ENCODE measurements at places on chromosomes 7 and 10.

GRCh38 chr7:140656548-140657515 lies 15.9 kb upstream of the ADCK2 start:
- DNase-seq = peak; percentile 36

GRCh38 chr10:13046851-13047528 lies 45.5 kb upstream of the CCDC3 start:
- no peak for DNase-seq

GRCh38 chr7:30683816-30684215 lies 1.6 kb upstream of the CRHR2 start:
- DNase-seq = no peak

DNA sequence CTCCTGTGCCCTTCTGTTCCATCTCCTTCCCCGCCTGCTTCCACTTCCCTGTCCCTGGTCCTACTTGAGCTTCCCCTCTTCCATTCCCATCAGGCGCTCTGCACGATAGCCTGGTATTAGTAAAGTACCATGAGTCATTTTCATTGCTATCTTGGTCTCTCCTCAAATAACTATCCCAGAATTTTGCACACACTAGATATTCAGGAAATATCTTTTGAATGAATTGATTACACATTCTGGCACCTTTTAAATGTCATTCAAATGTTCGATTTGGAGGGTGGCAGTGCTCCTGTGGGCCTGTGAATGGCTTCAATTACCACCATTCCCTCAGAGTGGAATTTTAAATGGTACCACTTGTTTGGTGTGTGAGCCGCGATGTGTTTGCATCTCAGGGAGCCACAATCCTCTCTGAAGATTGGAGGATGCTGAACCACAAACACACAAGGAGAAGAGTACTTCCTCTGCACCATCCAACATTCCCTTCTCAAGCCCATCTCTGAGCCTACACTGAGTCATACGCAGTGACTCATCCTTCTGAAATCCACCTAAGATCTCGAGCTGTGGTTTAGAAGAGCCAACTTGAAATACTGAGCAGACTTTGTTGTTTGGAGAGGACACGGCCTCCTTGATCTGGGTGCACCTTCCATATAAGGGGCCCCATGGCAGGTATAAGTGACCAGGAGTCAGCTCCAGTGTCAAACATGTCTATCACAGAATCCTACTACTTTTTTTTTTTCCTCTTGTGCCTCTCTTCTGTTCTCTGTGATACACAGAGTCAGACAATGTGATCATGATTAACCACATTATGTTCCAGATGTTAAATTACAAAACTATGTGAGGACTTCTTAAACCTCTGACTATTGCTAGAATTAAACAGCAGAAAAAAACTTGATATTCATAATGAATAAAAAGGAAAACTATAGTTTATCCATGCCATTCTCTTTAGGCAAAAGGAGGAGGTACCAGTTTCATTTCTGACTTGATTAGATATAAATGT lies 81.9 kb downstream of the BMPER start:
- DNase-seq = no peak

DNA sequence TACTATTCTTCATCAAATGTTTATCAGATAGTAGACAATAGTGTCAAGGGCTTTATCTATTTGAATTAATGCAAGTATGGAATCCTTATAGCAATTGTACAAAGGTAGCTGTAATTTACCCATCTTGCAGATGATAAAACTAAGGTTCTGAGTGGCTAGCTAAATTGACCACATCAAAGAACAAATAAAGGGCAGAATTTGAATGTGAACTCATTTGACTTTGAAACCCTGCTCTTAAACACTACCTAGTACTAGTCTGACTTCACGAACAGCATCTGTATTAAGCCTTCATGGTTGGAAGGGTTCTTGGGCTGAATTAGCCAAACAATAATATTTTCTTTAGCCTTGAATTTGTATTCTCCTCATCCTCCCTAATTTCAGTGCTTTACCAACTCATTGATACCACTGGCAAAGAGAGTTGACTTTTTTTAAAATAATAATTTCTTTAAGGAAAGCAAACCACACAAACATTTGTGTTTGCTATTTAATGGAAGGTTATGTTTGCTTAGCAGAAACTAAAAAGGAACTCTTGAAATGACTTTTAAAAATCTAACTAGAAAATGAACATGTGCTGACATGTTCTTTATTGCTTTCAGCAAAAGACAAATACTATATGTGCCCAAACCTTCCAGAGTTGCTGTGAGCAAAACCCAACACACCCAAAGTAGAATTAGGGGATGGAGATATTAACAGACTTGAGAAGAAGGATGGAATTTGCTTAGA lies 322.6 kb downstream of the RNLS start:
- no peak for DNase-seq

GRCh38 chr10:110897184-110897583 lies 21.8 kb downstream of the BBIP1 start:
- no peak for DNase-seq

- DNase-seq = no peak
These were observed 112.4 kb upstream of the PPP2R2D start for GRCh38 chr10:131788386-131788785.

DNA sequence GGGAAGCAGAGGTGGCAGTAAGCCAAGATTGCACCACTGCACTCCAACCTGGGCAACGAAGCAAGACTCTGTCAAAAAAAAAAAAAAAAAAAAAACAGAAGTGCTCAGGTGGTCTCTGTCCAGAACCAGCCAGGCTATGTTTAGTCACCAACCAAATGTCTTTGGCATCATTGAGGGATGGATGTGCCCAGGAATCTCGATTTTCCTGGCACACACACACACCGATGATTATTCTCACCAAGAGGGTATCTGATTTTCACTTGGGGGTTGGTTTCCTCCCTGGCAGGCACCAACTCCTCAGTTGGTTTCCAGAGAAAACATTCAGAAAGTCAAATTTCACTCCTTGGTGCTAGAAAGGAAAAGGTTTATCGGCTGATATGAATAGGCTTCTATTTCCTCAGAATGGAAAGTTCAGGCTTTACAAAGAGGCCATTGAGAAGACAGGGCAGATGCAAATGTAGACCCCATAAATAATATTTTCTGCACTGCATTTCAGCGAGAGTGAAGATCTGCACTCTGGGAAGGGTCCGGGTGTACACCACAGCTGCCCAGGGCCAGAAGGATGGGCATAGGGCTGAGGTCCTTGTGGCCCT lies 154.8 kb downstream of the TNS3 start:
- DNase-seq = no peak

GRCh38 chr7:78434281-78434680 lies 635.7 kb downstream of the PHTF2 start:
- no peak for DNase-seq

- DNase-seq = no peak
These were observed 52.1 kb downstream of the INPP5A start for GRCh38 chr10:132589681-132590080.

DNA sequence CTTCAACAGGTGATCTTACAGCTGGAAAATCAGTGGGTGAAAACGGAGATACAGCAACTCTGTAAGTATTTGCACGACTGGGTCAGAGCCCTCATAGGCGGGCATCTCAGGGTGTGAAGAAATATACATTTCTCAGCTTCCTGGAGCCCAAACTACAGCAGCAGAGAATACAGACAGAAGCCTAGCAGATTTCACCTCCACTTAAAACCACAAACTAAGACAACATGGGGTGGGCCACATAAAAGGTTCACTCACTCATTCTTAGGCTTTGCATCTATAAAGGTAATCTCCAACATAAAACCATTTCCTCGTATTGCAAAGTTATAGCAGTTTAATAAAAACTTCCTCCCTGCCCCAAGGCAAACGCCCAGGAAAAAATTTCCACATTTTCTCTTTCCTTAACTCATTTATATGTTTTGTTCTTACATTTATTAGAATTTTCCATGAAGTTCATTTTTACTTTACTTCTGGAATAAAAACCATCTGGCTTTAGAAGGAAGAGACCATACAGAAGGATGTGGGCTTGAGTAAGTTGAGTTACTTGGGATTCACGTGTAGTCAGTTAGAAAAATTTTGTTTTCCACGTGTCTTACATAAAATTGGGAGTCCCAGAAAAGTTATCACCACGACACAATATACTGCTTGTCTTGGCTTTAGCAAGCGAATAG lies 327.1 kb downstream of the FRMD4A start:
- DNase-seq = no peak

- DNase-seq = no peak
These were observed at the start of gene TWIST1 for GRCh38 chr7:19117091-19117869. Gene TWIST1, minus strand, starts transcription at chr7:19117636. Its CDS starts 315 bp downstream, at chr7:19117321.

DNA sequence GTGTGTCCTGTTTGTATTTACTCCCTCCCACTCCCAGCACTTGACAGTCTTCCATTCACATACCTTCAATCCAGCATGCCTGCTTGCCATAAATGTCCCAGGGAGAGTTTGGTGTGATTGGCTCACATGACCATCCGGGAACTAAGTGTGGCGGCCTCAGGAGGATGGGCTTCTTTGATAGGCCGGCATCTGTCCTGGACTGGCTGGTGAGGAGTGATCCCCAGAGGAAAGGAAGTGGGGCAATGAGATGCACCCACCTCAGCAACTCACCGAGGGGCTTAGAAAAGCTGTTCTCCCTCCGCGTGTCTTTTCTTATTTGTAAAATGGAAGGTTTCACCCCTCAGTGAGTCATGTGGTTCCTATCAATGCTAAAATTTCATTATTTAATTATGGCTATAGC lies 14.9 kb upstream of the EBF3 start:
- DNase-seq = peak; percentile 17

DNA sequence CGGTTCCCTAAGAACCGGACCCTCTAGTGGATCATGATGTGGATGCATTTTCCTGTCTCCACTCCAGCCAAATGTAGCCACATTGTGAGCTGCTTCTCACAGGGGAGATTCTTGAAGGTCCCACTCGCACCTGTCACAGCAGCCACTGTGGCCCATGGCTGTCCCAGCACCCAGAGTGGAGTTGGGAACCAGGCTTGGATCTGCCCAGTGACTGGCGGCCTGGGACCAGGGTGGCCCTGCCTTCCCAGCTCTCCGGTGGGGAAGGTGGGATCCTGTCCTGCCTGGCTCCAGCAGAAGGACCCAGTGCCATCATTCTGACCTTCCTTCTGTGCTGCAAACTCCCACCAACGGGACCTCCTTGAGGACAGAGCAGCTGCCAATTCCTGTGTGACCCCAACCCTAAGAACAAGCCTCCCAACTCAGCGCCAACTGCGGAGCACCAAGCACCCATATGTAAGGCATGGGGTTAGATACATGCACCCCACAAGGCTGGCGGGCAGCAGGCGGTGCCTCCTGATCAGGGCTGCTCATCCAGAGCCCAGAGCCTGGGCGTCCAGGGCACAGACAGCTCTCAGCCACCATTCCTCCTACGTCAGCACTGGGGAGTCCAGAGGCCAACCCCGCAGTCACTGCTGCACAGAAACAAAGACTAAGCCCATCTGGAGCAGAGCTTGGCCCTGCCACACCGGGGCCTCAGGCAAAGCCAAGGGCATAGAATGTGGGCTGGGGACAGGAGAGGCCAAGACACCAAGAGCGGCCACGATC lies 28.8 kb downstream of the EBF3 start:
- no peak for DNase-seq

DNA sequence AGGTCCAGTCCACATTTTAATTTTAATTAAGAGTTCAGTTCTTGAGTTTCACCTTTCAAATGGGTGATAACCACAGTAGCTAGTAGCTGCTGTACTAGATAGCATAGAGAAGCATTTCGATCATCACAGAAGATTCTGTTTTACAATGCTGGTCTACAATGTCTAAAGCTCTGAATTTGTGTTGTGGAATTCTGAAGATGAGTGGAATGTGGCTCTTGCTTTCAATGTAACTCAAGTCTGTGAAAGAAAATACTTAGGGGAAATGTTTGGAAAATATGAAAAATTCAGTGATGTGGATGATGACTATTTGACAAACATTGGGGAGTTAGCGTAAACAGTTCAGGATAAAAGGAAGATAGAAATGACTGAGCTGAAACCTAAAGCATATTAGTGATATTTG lies 139.4 kb downstream of the GNAT3 start:
- DNase-seq = no peak

- no peak for DNase-seq
These were observed 437.7 kb downstream of the RPS24 start for GRCh38 chr10:78471326-78471722.

DNA sequence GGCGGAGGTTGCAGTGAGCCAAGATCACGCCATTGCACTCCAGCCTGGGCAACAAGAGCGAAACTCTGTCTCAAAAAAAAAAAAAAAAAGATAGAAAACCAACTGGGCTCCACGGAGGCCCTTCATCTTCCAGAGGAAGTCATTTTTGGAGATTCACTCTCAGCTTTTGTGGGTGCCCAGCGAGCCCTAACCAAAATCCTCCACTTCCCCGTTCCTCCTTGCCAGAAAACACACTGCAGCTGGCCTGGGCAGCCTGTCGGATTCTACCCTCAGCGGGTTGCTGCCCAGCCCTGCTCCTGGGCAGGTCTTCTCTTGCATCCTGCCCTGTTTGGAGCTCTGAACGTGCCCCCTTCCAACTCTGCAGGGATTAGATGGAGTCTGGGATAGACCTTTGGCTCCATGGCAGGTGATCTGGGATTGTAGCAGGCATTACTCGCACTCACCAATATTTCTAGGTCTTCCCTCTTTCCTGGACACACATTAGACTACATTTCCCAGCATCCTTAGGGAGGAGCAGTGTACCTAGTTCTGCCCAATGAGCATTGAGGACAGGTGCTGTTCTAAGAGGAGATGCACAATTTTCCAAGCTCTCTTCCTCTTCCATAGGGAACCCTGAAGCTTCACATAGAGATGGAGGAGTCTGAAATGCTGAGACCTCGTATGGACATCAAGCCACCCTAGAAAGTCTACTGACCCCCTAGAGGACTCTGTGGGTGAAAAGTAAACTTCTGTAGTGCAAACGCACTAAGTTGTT lies 4.6 kb downstream of the GRID2IP start:
- no peak for DNase-seq

DNA sequence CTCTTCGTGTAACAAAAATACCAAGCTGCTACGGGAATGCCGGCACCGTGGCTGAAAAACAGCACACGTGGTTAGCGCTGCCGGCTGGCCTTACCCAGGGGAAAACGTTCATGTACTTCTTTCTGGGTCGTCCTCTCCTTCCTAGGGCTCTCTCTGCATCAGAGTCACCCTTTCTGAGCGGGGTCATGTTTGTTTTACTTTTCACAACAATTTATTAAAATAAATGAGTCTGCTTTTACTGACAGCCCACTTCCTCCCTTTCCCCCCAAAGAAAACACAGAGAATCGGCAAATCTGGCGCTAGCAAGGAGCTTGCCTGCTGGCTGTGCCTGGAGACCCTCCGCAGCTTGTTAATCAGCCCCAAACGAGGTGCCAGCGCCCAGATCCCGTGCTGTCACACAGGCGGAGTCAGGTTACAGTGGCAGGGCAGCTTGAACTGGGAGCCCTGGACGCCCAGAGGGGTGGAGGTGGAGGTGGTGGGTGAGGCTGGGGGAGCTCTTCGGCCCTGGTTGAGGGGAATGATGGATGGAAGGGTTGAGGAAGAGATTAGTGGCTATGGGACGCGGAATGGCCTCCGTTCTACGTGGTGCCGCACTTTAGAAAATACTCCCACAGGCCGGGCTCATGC lies 162.2 kb upstream of the TNS3 start:
- no peak for DNase-seq

- DNase-seq = no peak
These were observed 19.6 kb upstream of the SEPTIN7 start for GRCh38 chr7:35781200-35781701.

Measured in dorsolateral prefrontal cortex (tissue), 122 donors.